Liver (tissue), 10 donors: ENCODE measurements at places on chromosomes 5 and 9.

DNA sequence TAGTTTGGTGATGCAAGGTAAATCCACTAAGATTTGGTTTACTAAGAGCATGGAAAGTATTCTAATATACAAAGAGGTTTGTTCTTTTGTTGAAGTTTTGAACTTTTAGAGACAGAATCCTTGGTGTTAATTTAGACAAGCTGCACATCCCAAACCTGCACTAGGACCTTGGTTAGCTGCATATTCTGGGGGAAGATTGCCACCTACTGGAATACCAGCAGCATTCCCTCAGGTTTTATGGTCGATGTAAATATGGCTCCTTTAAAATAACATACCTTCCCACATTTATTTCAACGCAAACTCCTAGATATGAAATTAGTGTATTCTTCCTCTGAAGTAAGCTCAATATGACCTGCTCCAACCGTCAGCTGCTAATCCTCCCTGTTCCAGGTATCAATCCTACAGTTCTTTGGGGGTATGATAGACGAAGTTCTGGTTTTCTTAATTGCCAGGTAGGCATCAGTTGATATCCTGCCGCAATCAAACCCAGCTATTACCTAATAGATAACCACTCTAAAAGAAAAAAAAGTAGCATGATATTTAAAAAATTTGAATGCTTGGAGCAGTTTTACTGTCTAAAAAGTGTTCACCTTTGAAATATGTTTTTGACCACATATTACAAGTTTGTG is 624.1 kb downstream of the ISL1 start:
- DNase-seq = no peak

GRCh38 chr5:81164936-81165335 is 68.2 kb upstream of the CKMT2 start:
- DNase-seq = no peak

DNA sequence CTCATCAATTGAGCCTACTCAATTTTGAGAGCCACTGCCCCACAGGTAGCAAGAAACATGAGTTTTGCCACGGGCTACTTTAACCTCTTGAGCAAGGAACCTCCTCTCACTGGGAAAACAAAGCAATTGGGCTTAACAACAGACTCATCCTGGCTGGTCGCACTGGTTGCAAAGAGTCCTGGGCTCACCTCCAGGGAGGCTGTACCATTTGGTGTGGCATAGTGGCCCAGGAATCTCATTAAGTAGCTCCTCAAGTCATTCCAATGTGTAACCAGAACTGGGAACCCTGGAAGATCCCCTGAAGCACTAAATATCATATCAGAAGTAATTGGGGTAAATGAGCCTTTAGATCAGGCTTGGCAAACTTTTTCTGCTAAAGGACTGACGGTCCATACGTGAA is 78.5 kb downstream of the MYO10 start:
- no peak for DNase-seq

DNA sequence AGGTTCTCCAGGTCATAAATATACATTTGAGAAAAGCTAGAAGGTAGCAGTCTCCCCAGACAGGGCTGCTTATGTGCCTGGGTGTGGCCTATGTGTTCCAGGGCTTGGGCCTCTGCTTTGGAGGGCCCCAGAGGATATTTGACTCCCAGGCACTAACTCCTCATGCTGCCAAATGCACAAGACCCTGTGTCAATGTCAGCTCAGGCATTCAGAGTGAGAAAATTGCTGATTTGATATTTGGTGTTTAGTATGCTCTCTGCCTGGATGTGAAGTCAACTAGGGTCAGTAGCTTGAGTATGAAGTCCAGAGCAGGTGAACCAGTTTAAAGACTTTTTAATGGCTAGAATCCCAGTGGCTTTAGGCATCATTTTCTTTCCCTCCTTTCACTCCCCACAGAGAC is 57.5 kb upstream of the IL7R start:
- no peak for DNase-seq

GRCh38 chr5:163770625-163771024 is 265.2 kb downstream of the MAT2B start:
- no peak for DNase-seq

- no peak for DNase-seq
Observed at GRCh38 chr9:110356639-110357395, 19.2 kb upstream of the TXNDC8 start.

GRCh38 chr9:75117564-75117963 is 29.2 kb downstream of the OSTF1 start:
- no peak for DNase-seq

- no peak for DNase-seq
Observed at GRCh38 chr9:128159522-128159783, 612 bp upstream of the BBLN start.

GRCh38 chr9:75658301-75658905 is 232.1 kb upstream of the PCSK5 start:
- no peak for DNase-seq

DNA sequence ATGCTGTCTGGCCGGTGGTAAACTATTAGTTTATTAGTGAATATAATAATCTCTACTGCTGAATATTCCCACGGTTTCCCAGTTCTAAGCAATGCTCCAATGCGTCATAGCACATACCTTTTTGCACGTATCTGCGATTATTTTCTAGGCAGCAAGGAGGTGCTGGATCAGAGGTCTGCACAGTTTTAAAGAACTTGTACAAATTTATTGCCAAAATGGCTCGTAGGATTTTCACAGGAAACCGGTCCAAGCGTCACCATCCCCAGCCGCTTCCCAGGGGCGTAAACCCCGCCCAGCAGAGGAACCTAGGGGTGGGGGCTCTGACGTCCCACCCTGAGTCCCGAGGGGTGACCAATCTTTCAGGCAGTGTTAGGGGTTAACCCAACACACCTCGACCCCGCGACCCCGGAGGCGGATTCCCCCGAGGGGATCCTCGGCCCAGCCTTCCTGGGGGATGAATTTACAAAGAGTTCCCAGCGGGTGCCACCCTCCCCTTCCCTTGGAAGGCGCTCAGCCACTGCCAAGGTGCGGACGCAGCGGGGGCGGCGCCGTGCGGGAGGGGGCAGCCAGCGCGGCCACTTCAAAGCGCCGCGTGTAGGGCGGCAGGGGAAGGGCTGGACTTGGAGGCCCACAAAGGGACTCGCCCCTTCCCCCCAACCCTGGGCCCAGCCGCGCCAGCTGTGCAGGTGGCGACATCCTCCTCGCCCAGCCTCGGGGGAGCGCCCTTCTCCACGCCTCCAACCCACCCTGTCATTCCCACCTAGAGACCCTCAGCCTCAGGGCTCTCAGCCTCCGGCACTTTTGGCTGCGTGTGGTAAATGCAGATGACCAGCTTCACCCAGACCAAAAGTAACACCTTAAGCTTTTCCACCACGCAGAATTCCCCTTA is 43.5 kb upstream of the TCF7 start:
- no peak for DNase-seq

- no peak for DNase-seq
Observed at GRCh38 chr5:123365156-123365555, 58.0 kb downstream of the CEP120 start.

- DNase-seq = no peak
Observed at GRCh38 chr5:91296674-91297143, 86.4 kb downstream of the ARRDC3 start.

DNA sequence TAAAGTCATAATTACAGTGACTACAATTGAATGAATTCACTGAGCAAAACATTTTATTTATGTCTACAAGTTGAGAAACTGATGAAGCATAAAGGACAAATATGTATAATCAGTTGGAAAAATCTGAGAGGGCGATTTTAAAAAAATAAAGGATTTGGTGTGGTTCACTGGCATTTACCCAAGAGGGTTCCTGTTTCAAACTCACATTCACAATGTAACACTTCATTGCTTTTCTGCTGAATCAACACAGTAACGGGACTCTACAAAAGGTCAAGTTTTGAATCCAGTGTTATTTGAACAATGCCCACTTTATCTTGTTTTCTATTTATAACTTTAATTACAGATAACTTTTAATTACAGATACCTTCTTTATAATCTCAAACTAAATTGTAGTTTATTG is 138.6 kb downstream of the NUDT12 start:
- DNase-seq = no peak

DNA sequence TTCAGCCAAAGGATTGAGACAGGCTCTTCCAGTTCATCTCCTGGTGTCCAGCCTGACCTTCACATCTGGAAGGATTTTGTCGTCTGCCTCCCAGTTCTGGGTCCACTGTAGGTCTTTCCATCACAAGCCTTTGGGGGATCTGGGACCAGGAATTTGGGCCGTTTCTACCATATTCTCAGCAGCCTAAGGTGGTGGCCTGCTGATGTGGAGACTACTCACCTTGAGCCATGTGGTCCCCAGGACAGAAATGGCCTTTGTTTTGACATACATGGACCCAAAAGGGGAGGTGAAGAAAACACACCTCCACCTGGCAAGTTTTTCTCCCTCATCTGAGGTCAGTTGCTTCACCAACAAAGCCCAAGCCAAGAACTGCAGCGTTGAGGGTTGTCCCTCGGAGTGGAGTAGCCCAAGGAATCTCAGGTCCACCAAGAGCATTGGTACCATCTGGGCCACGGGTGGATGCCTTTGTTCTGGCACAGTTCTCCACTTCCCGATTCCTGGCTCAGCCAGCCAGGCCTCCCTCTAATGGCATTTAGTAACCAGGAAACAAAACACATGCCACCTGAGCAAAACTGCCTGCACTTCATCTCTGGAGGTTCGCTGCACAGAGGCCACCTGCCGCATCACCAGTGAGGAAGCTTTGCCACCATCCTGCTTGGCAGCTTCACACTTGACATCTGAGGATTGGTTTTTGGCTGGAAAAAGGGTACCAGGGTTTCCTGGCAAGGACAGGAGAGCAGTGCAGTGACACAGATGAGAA is 24.7 kb downstream of the AMBP start:
- DNase-seq = peak; percentile 16

GRCh38 chr9:118058227-118058626 is 354.0 kb downstream of the TLR4 start:
- DNase-seq = no peak
